HuH-7 (cell line): ENCODE measurements at places on chromosomes 5 and 9.

GRCh38 chr5:17379100-17379951, 118.7 kb upstream of the TAF11L2 start:
- no peak for DNase-seq

- DNase-seq: no peak
Observed at GRCh38 chr5:74414228-74414627, 226.3 kb downstream of the ENC1 start.

DNA sequence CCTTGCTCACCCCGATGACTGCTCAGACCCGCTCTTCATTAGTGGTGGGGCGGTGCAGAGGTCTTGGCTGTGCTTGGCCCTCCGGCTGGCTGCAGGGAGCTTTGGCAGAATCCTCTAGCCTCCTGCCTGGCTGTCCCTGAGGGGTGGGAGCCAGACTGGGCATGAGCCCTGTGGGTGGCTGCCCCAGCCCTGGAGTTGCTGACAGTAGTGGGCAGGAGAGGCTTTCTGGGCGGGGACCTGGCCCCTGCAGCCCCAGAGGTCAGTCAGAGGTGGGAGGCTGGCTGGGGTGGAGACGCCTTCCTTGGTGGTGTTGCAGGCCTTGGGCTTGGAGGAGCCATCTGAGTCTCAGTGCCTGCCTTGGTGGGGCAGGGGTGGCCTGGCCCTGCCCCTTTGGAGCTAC, 146.0 kb downstream of the RXRA start:
- no peak for DNase-seq

GRCh38 chr5:134944630-134945029, 23.1 kb upstream of the CATSPER3 start:
- DNase-seq: no peak

DNA sequence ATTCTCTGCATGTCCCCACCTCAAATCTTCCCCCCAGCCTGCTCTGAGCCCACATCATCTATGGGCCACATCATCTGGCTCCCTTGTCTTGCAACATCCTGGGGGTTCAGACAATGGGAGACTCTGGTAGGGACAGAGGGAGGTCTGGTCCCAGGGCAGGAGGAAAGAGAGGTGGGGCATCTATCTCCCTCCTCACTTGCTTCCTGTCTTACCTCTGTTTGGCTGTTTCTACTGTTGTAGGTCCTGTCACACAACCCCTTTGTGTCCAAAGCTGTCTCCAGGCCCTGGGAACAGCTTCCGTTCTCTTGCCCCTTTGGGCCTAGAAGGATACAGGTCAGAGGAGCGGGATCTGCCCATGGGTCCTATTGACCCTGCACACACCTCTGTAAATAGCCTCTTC, 227.2 kb downstream of the NSG2 start:
- DNase-seq: no peak

- DNase-seq: no peak
Observed at GRCh38 chr5:126742425-126742824, 34.5 kb upstream of the LMNB1 start.

DNA sequence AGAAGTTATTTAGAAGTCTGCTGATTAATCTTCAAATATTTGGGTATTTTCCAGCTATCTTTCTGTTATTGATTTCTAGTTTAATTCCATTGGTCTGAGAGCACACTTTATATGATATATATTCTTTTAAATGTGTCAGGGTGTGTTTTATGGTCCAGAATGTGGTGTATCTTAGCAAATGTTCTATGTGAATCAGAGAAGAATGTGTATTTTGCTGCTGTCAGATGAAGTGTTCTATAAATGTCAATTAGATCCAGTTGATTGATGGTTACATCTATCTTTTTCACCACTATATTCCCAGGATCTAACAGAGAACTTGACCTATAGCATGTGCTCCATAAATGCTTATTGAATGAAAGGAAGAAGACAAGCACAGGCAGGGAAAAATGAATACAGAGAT, 17.5 kb upstream of the ERAP1 start:
- DNase-seq: no peak

DNA sequence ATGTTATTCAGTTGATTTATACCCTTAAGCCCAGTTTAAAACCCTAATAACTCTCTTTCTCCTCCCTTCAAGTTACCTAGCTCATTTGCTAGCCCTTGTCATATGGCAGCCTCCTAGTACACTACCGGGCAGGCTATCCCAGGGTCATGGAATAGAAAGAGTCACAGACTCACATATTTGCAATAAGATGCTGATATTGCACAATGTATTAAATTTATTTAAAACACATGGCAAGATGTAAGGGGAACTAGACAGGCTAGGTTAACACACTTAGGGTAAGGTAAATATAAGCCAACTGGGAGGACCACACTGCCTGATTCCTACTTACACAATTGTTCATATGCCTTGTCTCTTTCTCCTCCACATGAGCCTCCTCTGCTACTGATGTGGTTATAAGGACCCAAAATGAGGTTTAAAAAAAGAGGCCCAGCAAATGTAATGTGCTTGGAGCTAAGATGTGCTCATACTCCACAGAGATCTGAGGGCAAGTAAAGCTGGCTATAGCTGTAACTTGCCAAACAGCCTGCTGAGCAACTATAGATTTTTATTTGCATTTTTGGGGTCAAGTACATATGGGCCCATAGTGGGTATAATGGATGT, 130.0 kb downstream of the ENC1 start:
- DNase-seq: no peak

- no peak for DNase-seq
Observed at GRCh38 chr5:148558892-148559291, 95.4 kb downstream of the HTR4 start.

GRCh38 chr9:82621447-82621846, 441.5 kb downstream of the RASEF start:
- no peak for DNase-seq

DNA sequence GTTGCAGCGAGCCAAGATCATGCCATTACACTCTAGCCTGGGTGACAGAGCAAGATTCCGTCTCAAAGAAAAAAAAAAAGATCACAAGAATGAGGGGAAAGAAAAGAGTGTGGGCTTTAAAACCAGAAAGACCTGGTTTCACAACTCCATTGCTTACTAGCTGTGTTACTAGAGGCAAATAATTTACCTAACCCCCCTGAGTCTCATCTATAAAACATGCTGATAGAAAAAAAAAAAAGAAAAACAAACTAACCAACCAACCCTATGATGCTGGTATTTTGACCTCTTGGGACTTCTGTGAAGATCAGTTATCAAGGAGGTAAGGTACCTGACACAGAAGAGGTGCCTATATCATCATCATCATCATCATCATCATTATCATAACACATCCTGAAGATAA, 60.2 kb upstream of the UBTD2 start:
- no peak for DNase-seq

DNA sequence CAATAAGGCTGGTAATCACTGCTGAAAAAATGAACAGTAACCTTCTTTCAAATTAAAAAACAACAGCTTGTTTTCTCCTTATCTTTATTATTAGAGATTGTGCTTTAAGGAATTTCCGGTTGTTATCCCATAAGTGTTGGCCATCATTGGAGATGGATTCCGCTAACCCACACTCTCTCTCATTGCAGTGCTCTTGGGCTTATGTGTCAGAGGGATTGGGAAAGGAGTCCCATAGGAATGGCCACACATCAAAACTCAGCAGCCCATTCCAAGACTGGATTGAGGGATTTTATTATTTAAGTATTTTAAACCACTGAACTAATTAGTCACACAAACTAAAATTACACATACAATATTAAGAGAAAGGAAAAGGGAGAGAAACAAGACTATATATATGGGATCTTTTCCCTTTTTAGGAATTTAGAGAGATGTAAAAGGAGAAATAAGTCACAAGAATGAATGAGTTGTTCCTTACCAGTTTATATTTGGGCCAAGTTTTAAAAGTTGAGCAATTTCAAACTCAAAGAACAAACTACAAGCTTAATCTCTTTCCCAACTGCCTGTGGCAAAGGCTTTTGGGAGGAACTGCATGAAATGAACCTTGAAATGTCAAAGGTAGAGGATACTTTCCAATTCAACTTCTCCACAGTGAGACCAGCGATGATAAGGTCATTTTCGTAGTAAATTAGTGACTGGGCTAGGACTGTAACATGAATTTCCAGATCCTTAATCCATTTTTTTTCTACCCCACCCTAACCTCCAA, 2.4 kb downstream of the SPINK6 start:
- peak; percentile 2 for DNase-seq

- DNase-seq: no peak
Observed at GRCh38 chr5:145465474-145466263, 369.5 kb downstream of the PRELID2 start.

DNA sequence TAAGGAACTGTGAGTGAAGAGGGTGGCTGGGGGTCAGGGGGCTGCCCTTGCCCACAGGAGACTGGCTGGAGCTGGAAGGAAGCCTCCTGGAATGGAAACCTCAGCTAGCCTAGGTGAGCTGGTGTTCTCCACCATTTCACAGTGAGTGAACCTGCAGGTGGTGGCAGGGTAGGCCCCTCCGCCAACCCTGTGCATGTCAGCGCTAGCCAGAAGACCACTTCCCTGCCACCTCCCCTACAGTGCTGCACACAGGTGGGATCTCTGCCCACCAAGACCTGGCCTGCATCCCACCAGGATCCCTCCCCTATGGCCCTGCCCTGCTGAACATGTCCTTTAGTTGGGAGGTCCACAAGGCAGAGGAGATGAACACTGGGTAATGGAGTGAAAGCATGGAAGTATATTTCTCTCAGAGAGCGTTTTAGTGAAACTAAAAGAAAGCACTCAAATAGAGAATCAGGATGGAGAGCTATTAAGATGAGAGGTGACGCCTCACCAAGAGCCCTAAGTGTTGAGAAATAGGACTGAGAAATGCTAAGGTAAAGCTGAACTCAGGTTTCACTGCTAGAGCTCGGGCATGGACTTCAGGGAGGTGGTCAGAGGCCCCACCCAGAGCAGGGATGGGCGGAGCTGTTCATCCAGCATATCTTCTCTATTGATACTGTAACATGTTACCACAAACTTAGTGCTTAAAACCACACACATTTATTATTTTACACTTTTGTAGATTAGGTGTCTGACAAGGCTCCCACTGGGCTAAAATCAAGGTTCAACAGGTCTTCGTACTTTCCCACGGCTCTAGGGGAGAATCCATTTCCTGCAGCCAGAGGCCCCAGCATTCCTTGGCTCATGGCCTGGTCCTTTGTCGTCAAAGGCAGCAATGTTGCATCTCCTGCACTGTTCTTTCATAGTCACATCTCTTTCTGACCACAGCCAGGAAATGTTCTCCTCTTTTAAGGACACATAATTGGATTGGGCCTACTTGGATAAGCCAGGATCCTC, 83.2 kb downstream of the DIRAS2 start:
- DNase-seq: no peak

DNA sequence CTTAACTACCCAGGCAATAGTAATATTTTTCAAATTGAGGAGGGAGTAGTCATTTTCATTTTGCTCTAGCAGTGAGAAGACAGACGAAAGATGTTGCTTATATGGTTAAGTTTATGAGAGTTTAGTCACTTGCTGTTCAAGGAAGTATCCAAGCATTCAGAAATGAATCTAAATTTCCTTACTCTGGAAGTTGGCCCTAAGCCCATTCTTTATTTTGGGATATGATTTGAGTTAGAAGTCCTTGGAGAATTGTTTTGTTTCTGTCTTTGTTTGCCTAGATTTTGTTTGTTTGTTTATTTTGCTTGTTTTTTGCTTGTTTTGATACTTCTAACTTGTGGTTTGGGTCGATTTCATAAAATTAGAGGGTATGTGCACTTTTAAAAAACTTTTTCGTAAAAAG, 146.4 kb upstream of the FGF10 start:
- no peak for DNase-seq

GRCh38 chr9:3467593-3468219, 58.1 kb downstream of the RFX3 start:
- peak; percentile 26 for DNase-seq

DNA sequence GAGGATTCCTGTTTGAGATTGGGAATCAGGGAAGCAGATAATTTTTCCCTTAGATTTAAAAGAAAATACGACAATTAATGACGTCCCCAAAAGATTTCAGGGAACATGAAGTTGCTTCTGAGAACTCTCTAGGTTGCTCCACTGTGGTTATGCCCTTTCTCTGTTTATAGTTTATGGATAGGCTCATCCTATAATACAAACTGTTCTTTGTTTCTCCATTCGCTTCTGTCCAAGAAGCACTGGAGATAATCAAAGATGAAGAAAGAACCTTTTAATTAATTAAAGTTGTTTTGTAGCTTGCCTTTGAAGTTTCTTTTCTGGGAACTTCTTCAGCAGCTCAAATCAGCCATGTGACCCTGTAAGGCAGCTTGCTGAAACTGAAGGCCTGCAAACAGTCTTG, 87.5 kb downstream of the CHSY3 start:
- no peak for DNase-seq

DNA sequence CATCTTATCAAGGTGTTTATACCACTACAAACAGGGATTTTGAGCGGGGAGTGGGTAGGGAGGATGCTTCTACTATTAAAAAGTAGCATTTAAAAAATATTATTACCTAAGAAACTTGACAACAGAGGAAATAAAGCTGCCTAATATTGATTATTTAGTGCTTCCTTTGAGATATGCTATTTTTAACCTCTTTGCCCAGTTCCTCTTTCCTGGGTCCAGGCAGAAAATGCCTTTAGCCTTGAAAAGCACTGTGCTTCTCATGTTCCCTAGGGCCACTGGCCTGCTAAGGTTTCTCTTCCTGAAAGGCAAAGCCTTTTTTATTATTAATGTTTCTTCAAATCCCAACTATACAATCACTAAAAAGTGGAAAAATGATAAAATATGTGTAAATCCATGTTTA, 217.2 kb upstream of the HAPLN1 start:
- DNase-seq: no peak

- DNase-seq: peak; percentile 15
Observed at GRCh38 chr5:112757468-112758208, 20.0 kb downstream of the APC start.

GRCh38 chr5:107251151-107251550, 419.6 kb downstream of the EFNA5 start:
- no peak for DNase-seq

- no peak for DNase-seq
Observed at GRCh38 chr5:151709109-151709735, 22.5 kb upstream of the SPARC start.

DNA sequence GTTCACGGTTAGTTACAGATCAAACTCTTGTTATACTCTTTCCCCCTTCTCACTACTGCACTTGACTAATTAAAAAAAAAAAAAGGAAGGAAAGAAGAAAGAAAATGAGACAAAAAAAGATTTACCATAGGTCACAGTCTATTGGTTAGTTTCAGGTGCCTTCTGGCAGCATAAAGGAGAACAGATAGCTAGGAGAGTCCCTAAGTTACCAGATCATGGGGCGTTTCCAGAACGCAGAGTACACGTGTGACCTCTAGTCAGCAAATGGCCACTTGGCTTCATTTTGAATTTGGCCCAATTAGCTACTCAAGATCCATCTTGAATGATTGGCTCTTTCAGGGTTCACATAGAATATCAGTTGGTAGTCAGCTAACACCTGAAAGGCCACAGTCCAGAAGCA, 20.3 kb upstream of the TMEM171 start:
- no peak for DNase-seq

- no peak for DNase-seq
Observed at GRCh38 chr9:37369671-37370070, 52.8 kb upstream of the GRHPR start.

GRCh38 chr5:87231037-87231808, 36.5 kb upstream of the RASA1 start:
- DNase-seq: no peak
